Camera-type eye (tissue), 1 donor: ENCODE measurements at places on chromosomes 3 and 15. TPM values are rescaled to one million over a fixed set of nuclear protein-coding genes. Genes with fewer than 3 reads are reported as not detected.

Gene APBA2
- total RNA-seq, result 49.4 TPM

Gene C3orf49
- not detected for total RNA-seq

Gene PDZRN3
- 72.3 TPM for total RNA-seq

Gene CDHR4
- not detected for total RNA-seq

Gene RBP2
- not detected for total RNA-seq

Gene HPS3
- 40.0 TPM for total RNA-seq

Gene C2CD4A
- not detected for total RNA-seq

Gene TRIM71
- total RNA-seq, result 9.7 TPM

Gene LRRC31
- not detected for total RNA-seq

Gene DNASE1L3
- total RNA-seq, result 3.5 TPM

Gene ANKDD1A
- 10.4 TPM for total RNA-seq

Gene TICRR
- total RNA-seq, result 2.4 TPM

Gene BNC1
- 1.1 TPM for total RNA-seq

Gene LPCAT4
- total RNA-seq, result 19.2 TPM

Gene DPH6
- total RNA-seq, result 43.5 TPM

Gene SLC12A8
- total RNA-seq, result 4.9 TPM

Gene SLC49A4
- total RNA-seq, result 24.1 TPM

Gene ADAMTS17
- 24.5 TPM for total RNA-seq

Gene ANKUB1
- not detected for total RNA-seq

Gene KNG1
- not detected for total RNA-seq

Gene MCF2L2
- total RNA-seq, result 21.3 TPM

Gene TMEM108
- total RNA-seq, result 16.1 TPM

Gene HEXA
- total RNA-seq, result 81.9 TPM

Gene CDC25A
- total RNA-seq, result 4.6 TPM

Gene CAMK1
- total RNA-seq, result 20.4 TPM

Gene LRRC34
- 17.3 TPM for total RNA-seq

Gene SCAANT1
- not detected for total RNA-seq

Gene PODXL2
- total RNA-seq, result 99.9 TPM

Gene XCR1
- not detected for total RNA-seq

Gene GOLGA8J
- total RNA-seq, result 0.33 TPM

Gene SST
- not detected for total RNA-seq

Gene HDC
- 3.8 TPM for total RNA-seq

Gene CEMIP
- 4.0 TPM for total RNA-seq

Gene KLHL40
- total RNA-seq, result 7.7 TPM

Gene B3GALNT1
- 67.7 TPM for total RNA-seq

Gene PTH1R
- total RNA-seq, result 14.7 TPM

Gene ZDHHC23
- 6.2 TPM for total RNA-seq

Gene MEIS2
- 132 TPM for total RNA-seq

Gene ALDH1L1
- 2.5 TPM for total RNA-seq

Gene TLNRD1
- total RNA-seq, result 12.2 TPM
